ENCODE measurements at places on chromosomes 1 and 21.
A peak's percentile ranks its signal among the peaks of the same experiment; 100 is the strongest.

GRCh38 chr1:35851132-35851869 lies 31.7 kb upstream of the AGO1 start:
- no peak for DNase-seq

DNA sequence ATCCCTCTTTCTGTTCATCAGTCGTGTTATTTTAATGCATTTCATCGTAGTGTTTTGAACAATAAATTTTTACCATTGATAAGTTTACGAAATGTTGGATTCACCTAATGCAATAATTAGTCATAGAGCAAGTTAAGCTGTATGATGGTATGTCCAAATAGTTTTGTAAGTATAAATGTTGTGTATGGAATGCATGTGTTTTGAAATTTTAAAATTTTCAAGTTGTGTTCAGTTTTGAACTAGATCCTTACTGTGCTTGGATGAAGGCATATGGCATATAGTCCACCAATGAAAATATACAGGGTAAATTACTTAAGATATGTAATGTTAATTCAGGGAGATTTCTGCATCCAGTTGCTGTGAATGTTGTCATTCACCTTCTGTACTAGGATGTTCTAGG lies 2.3 kb downstream of the ZMYM4 start:
- no peak for DNase-seq

- DNase-seq = no peak
Observed at GRCh38 chr1:29264773-29265389, 28.6 kb downstream of the PTPRU start.

- DNase-seq = no peak
Observed at GRCh38 chr1:164586591-164586990, 27.6 kb downstream of the PBX1 start.

DNA sequence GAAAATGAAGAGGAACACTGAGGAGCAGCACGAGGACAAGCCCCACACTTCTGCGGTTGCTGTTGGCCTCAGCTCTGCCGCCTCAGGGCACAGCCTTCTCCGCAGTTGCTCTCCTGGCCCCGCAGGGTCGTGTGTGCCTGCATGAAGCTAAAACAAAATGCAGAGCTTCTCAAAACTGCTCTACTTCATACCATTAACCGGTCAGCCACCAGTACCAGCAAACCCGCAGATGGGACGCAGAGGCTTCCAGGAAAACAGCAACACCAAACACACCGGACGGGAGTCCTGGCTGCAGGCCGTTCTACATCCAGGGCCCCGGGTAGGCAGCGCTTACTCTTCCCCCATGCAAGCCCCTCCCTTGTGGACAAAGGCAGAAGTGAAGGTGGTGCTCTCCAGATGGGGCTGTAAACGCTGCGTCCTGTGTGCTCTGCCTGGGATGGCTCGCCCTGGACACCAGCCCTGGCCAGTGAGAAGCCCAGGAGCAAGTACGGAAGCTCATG lies 7.1 kb upstream of the C1orf159 start:
- no peak for DNase-seq

DNA sequence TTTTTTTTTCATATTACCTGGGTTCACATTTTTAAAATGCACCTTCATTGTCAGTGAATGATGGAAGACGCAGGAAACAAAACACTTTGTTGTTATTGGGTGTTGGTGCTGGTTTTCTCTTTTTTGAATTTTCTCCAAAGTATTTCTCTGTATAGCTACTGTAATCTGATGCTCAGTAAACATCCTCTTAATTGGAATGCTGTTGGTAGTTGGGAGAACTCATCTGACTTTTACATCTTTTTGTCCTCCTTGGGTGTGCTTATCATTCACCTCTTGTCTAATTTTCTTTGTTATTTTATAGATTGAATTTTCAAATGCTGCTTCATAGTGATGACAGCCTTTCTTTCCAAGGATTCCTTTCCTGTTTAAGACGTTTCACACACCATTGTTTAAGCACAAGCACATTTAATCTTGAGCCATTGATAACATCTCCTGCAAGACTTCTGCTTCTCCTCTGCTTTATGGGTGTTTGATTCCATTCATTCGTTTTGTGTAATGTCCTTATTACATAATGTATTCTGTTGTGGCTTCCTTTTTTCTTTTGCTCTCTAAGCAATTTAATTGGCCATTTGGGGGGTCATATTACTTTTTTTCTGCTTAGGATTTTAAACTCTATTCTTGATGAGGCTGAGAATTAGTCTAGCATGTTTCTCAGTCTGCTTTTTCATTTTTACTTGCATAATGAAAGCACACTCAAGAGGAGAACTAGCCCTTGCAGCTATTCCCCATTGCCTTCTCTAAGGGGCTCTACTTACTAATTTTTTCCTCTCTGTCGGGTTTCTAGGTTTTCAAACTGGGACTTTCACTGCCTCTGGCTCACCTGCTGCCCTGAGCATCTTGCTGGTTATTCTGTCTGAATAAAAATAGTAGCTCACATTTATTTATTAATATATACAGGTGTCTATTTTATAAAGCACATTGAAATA lies 42.0 kb upstream of the CD34 start:
- no peak for DNase-seq

GRCh38 chr1:170660281-170660713 lies 3.6 kb upstream of the PRRX1 start:
- DNase-seq = no peak

DNA sequence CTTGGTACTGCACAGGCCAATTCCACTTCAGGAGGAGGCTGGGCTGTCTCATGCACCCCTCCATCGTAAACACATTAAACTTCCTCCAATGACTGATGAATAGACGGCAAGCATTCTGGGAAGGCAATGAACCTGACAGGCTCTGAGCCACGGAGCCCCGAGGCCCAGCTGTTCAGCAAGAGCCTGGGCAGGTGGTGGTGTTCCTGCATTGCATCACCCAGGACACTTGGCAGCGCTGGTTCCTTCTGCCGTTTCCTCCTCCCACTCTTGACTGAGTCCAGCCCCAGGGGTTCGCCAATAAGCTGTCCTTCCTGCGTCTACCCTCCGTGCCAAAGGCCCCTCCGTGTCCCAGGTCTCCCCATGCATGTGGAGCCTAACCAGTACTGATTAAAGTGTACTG lies 109.8 kb downstream of the JAK1 start:
- DNase-seq = no peak

- no peak for DNase-seq
Observed at GRCh38 chr1:23475134-23475628, 8.8 kb downstream of the ASAP3 start.

- DNase-seq = no peak
Observed at GRCh38 chr1:101330427-101331130, 93.8 kb downstream of the S1PR1 start.

DNA sequence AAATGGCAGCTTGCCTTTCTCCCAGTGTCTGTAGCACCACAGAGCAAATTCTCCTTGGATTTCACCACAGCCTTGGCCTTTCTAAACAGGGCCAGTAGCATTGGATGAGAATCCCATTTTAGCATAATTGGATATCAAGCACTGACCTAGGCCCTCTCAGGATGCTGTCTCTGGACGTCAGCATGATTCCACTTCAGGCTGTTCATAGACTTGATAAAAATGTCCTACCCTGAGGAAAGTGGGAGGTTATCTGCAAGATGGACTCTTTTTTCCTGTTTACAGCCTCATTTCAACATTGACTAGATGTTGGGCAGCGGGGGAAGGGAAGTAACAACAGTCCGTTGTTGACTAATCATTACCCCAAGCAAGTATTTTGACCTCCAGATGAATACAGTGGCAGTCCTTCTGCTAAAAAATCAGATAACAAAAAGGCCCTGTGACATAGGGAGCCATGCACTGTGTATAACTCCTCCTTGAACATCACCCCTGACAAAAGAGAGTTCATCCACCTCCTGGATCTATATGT lies 5.2 kb downstream of the NPL start:
- no peak for DNase-seq

- DNase-seq = no peak
Observed at GRCh38 chr21:29245863-29246262, 52.9 kb upstream of the BACH1 start.

GRCh38 chr1:92262516-92262915 lies 36.3 kb downstream of the GLMN start:
- no peak for DNase-seq

DNA sequence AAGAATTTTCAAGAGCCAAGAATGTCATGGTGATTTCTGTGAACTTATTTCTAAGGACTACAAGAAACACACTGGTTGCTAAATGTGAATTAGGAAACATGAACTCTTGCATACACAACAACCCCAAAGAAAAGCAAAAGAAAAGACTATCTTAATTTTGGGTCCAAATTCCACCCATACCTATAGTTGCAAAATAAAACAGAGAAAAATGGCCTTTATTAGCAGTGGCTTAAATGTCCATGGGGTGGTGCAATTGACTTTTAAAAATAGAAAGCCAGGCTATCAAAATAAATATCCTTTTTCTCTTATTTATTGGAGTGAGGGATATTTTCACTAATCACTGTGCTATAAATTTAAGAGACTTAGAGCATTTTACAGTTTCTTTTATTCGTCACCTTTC lies 80.9 kb upstream of the DPYD start:
- no peak for DNase-seq

- no peak for DNase-seq
Observed at GRCh38 chr1:17520041-17520440, 19.5 kb upstream of the ARHGEF10L start.

- DNase-seq = no peak
Observed at GRCh38 chr21:14499316-14499715, 46.8 kb downstream of the SAMSN1 start.

- DNase-seq = no peak
Observed at GRCh38 chr1:203671047-203671446, 44.4 kb downstream of the ATP2B4 start.

DNA sequence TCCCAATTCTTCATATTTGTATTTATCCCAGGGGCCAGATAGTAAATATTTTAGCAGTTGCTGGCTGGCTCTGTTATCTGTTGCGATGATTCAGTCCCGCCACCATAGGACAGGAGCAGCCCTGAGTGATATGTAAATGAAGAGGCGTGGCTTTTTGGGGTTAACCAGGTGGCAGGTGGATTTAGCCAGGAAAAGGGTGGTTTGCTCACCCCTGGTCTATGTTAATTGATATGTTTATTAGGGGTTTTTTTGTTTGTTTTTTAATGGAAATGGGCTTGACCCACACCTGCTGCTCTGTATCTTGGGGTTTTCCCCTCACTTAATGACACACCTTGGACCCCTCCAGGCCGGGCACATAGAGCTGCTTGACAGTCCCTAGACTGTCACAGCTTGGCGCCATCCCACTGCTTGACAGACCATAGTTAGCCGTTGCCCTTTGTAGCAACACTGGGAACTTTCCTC lies 62.8 kb downstream of the PIK3CD start:
- no peak for DNase-seq

DNA sequence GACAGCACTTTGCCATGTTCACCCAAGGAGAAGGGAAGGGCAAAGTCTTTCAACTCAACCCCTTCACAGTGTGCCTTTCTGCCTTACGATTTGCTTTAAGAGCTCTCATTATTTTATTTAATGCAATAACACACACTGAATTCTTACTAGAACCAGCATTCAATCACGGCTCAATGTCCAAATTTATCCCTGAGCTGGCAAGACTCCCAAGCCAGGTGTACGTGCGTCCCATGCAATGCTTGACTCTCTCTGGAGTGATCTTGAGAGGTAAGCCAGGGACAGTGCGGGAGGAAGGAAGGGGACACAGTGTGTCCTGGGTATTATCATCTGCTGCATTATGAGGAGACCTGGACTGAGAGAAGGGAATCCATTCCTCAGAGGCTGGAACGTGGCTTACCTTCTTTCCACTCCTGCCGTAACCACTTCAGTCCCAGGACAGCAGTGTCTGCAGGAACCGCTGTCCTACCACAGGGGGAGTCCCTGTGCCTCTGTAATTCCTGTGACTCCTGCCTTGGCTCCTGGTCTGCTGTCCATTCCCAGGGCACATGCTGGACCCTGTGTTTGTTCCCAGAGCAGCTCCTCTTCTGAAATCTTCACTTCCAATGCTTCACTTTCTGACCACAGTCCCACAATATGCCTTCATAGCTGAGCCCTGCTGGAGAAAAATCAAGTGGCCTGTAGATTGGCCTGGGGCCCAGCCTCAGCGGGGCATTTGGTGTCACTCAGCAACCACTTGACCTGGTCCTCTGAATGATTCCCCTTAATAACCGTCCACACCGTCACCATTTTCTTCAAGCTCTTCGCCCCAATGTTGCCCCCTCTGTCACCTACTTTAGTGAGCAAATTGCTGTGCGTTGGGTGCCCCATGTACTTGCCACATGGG lies 28.6 kb upstream of the STUM start:
- DNase-seq = no peak

DNA sequence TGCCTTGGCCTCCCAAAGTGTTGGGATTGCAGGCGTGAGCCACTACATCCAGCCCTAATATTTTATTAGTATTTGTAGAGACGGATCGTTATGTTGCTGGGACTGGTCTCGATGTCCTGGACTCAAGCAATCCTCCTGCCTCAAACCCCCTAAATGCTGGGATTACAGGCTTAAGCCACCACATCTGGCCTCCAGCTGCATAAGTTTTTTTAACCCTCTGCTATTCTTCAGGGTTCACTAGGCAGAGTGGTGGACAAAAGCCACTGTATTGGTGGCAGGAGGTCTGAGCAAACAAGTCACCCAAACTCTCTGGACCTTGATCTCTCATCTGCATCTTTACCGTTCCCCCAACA lies 10.1 kb upstream of the CLIC4 start:
- DNase-seq = no peak

DNA sequence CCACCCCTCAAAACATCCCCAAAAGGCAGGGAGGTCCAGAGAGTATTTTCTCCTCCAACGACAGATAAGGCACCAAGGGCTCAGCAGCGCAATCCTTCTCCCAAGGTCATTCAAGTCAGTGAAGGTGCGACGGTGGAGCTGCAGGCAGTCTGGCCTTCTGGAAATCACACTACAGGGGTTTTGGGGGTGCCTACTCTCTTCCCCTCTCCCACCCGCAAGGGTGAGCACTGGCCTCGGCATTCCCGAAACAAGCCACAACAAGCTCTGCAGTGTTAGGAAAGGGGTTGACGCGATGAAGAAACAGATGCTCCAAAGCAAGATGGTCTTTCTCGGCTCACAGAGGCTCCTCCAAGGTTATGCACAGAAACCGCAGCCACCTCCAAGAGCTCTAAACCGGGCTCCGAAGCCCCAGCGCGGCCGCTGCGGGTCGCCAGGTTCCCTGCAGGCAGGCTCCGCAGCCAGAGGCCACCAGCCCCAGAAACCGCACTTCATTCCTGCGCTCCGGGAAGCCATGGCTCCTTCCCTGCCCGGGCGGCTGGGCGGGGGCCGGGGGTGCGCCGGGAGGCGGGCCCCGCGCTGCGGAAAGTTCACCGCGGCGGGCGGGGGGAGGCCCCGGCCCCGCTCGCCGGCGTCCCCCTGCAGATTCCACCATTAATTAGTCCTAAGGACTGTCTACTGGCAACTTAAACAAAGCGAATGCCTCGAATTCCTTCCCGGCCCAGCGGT lies 1.1 kb downstream of the LUZP1 start:
- peak; percentile 7 for DNase-seq

GRCh38 chr1:80540596-80540995 lies 1260.1 kb upstream of the ADGRL2 start:
- no peak for DNase-seq

DNA sequence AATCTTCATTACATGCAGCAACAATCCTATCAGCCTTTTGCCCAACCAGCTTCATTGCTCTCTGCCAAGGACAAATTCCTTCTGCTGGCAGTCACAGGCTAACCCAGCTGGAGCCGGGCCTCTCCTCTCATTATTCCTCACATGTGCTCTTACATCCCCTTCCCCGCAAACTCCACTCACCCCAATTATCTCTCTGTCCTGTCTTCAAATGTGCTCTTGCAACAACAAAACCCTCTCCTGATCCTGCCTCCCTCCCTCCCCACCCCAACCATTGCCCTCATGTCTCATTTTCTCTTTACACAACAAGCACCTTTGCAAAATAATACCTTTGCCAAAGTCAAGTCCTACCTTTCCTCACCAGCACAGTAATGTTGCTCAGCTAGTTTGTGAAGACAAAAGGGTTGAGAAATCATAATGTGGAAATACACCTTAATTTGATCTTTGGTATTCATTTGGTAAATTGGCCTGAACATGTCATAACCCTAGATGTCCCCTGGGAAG lies 36.0 kb upstream of the DHCR24 start:
- DNase-seq = no peak

Data from NCI-H1436 (cell line).